ENCODE measurements at places on chromosomes 12 and 14. TPM values are rescaled to one million over a fixed set of nuclear protein-coding genes. Genes with fewer than 3 reads are reported as not detected.

MOK gene
- total RNA-seq: 9.4 TPM

LAG3 gene
- 0.24 TPM for total RNA-seq

CBLN3 gene
- total RNA-seq: 1.1 TPM

PAPOLA gene
- 141 TPM for total RNA-seq

CISTR gene
- 1.7 TPM for total RNA-seq

KLHL33 gene
- 0.62 TPM for total RNA-seq

KIF26A gene
- 6.4 TPM for total RNA-seq

DNA sequence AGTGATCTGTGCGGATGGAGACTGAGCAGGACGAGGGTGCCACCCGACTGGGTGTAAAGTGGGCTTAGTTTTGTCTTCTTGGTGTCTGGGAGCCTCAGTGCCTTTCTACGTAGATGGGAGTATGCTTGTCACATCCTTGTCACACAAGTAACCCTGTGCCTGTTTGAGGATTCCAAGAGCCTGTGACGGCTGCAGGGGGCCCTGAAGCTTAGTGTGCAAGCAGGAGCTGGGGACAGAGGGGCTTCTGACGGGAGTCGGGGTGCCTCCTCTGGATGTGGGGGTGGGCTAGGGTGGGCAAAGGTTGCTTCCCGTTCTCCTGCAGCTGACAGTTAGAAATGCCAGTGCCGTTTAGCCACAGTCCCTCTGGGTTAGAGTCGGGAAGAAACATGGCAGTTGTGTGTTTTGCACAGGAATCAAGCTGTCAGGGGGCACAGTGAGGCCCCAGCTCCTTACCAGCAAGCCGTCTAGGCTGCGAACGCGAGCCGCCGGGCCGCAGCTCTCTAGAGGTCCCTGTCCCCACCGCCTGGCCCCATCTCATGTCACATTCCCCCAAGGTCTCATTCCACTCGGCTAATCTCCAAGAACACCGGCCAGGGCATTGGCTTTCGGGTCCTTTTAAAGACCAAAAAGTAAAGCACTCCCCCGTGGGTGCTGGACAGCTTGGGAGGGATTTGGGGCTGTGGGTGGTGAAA is 7.0 kb downstream of the RTL1 start:
- DNase-seq: no peak

DNA sequence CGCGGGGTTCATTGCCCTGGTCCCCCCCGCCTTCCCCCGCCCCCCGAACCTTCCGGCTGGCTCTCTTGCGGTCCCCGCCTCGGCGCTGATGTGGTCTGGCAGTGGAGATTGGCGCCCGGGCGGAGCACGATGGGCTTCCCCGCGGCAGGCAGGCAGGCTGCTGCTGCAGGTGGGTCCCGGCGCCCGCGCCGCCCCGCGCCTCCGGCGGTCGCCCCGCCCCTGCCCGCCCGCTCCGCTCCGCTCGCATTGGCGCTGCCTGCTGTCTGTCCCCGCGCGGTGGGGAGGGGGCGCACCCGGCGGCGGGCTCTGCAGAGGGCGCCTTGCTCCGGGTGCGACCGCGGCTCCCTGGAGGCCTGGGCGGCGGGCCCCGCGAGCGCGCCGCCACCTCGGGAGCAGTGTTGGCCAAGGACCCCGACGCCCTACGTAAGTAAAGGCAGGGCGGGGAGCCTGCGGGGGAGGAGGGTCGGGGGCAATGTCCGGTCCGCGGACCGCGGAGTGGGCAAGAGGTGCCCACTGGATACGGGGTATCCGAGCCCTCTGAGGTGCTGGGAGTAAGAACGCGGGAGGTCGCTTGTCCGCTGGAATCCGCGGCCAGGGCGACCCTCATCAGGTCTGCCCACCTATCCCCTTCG is at the start of gene AKAP5:
AKAP5 (plus strand) TSS at position 309 of the 632 bp plus-strand sequence. CDS start 2,896 bp downstream, outside the sequence.
- DNase-seq: peak; percentile 77

DNA sequence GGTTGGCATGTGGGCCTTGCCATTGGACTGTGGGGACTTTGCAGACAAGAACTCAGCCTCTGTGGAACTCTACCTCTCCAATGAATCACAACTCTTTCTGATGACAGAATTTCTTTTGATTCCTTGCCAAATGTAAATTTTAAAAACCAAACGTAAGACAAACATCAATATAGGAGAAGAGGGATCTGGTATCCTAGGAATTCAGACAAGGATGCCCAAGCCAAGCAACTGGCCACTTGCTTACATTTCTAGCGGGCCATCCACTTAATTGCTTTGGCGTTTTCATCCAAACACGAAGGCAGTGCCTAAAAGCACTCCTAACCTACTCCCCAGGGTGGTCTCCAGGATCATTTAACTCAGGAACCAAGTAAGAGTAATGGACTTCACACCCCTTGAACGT is 23.4 kb upstream of the RAB35 start:
- no peak for DNase-seq

- DNase-seq: no peak
These were observed 221.9 kb upstream of the KITLG start for GRCh38 chr12:88802096-88802706.

DNA sequence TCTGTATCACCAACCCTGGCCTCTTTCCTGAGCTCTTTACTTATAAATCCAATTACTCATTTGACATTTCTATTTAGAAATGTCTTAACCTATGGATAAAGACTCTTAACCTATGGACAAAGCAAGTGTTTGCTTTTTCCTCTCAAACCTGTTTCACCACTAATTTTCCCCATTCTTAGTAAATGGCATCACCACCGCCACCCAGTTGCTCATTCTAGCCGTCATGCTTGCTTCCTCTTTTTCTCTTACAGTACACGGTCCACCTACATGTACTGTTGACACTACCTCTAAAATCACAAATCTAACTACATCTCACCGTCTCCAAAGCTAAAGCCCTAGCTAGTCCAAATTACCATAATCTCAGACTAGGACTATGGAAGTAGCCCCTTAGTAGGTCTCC is 60.0 kb downstream of the CAPS2 start:
- no peak for DNase-seq

GRCh38 chr12:132535019-132535418 is 45.1 kb downstream of the FBRSL1 start:
- no peak for DNase-seq

DNA sequence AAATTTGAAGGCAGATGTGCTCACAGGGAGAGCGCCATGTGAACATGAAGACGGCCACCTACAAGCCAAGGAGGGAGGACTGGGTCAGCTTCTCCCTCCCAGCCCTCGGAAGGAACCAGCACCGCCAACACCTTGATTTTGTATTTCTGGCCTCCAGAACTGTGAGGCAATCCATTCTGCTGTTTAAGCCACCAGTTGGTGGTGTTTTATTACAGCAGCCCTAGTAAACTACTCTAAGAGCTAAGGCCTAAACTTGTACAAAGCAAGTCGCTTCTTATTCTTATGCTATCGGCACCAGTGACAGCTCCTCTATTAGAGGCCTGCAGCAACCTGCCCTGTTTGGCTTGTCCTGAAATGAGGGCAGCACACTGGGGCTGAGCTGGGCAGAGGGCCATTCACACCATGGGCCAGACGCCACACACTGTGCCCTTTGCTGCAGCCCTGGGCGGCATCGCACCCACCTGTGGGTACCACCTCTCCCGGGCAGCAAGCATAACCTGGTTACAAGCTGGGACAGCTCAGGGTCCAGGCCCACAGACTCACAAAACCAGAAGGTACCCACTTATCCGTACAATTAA is 62.7 kb downstream of the NOS1 start:
- DNase-seq: no peak
